ENCODE measurements at places on chromosomes 4 and X.

DNA sequence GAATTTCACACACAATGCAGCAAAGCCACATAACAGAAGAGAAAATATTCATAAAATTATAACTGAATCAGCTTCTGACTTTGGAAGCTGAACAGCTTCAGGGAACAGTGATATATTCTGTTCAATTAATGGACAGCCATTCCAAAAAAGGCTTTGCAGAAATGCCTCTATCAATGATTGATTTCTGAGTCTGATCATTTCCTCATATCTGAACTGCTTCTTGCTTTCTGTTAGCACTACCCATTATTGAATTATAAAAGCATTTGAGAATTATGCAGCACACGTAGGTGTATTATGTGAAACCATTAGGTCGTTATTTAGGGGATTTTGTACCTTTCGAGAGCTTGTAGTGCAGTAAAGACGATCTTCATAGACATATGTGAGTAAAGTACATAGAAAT is 159.6 kb downstream of the STIM2 start:
- no peak for DNase-seq

DNA sequence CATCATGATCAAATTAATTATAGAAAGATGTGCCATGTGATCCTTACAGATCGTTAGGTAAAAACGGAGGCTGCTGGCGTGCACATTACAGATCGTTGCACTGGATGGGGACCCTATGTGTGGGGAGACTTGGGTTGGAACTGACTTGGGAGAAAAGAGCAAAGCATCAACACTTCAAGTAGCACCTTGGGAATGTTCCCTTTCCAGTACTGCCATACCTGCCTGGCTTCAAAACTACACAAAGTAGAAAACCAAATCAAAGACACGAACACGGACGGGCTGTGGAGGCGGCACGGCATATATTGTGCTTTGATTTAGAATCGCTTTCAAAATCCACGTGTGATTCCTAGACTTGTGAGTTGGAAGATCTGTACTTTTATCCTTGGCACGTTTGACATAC is 898 bp downstream of the CMC4 start:
- no peak for DNase-seq

DNA sequence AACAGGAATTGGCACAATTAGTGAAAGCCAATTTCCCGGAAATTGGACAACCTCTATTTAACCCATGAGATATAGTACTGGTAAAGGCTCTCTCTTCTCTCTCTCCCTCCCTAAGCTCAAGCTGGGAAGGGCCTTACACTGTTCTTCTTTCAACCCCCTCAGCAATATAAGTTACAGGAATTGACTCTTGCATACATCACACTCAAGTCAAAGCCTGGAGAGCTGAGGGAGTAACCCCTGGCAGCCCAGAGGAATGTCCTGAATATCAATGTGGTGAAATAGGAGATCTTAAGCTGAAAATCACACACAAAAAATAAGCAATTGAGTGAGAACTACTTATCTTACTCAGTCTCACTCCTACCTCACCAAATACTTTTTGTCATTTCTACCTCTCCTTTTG is 186.9 kb upstream of the SPOCK3 start:
- no peak for DNase-seq

DNA sequence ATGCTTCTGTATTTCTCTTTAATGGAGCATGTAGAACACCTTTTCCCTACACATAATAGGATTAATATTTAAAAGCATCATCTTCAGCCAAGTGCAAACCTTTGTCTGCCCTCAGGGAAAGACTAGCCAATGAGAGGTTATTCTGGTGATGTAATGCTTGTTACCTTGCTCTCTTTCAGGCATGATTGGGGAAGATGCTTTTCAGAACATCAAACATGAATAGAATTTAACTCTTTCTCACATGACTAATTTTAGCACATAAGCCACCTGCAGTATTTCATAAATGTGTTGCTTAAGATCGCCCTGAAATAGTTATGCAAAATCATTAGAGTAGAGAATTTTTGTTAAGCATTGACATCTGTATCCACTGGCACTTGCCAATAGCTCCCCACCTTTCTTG is 10.7 kb upstream of the EPGN start:
- no peak for DNase-seq

- no peak for DNase-seq
Observed at GRCh38 chr4:173940146-173940545, 343.3 kb downstream of the FBXO8 start.

DNA sequence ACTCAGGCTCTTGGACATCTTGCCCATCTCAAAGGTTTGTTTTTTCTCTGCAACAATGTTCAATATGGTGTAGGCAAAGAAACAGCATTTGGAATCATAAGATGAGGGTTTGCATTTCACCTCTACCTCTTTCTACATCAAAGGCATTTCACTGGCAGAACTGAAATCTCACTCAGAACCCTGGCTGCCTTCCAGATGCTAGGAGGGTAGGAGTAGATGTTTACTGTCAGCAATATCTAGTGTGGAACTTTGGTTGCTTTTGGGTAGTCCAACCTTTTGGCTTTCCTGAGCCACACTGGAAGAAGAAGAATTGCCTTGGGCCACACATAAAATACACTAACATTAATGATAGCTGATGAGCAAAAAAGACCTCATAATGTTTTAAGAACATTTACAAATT is 297.0 kb upstream of the KLF3 start:
- no peak for DNase-seq

- DNase-seq, result no peak
Observed at GRCh38 chr4:101931619-101932018, 141.1 kb downstream of the BANK1 start.

DNA sequence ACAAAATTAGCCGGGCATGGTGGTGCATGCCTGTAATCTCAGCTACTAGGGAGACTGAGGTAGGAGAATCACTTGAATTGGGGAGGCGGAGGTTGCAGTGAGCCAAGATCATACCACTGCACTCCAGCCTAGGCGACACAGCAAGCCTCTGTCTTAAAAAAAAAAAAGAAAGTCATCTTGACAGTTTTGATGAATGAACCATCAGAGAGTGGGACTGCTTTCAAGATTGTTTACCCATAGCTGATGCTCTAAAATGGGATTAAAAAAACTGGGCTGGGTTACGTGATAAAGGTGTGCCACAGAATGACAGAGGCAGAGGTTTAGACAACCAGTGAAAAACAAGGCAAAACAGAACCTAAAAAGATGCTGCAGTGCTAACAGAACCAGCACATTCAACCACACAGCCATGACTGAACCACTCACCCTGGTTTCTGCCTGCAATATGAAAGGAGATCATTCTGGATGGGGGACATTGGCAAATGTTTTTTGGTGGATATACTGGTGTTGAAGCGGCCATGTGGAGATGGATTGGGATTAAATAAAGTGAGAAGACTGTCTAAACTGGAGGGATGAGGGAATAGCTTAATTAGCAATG is 22.2 kb downstream of the GPAT3 start:
- DNase-seq, result no peak

DNA sequence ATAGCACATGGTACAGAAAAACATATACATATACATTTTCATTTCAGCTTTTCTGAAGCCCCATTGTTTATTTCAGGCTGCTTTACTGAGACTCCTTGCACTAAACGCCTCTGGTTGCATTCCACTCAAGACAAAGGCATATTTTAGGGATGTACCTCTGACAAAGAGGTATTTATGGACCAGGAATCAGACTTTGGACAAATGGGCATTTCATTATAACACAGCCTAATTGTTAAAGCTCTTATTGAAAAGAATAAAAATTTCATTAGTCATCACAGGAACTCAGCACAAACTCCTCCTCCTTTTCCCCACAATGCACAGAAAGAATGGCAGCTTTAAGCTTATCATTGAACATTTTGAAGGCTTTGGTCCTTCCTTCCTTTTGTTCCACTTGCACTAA is 62.9 kb upstream of the UGT8 start:
- DNase-seq, result no peak

DNA sequence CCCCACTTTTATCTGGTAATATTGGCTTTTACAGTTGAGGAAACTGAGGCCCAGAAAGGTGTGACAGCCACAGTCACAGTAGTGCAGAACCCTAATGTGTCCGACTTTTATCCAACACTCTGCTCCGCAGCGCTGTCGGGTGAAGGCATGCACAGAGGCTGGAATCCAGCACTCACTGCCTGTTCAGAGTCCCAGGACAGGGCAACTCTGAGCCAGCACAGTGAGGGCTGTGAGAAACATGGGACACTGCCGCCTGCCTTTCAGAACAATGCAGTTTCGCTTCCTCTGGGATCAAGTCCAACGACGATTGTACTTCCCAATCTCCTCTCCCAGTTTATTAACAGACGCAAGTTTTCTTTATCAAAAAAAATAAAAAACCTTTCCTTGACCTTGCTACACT is 41.9 kb upstream of the PDGFRA start:
- no peak for DNase-seq

- no peak for DNase-seq
Observed at GRCh38 chrX:69324851-69325250, 159.6 kb upstream of the PJA1 start.

DNA sequence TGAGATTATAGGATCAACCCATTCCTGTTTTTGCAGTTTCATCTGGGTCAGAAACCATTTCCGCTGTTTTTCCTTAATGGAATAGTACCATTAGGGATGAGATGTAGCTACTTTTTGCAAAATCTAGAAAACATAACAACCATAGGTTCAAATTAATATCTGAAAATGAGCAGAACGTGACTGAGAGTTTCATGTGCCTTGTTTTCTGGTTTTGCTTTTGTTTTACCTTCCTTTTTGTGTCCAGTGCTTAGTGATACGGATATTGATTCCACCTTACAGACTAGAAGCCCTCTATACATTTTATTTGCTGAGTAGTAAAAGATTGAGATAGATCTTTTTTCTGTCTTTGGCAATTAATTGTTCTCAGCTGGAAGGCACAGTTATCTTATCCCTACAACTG is 46.5 kb downstream of the SNX25 start:
- no peak for DNase-seq

DNA sequence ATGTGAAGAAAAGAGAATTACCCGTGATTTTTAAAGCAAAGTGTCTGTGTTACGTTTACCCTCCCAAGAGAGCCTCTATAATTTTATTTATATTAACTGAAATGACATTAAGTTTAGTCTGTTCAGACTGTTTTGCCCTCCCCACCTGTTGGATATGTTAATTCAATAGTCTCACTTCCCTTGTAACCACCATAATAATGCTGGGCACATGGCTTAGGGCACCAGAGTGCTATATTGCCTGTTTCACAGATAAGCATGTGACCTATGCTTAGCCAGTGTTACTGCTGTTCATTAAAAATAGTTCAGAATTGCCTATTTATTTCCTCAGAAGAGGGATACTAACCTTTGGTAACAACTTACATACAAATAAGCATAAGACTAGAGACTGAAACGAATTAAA is 446.2 kb downstream of the FAT4 start:
- no peak for DNase-seq
